Fibroblast of lung (primary cell): ENCODE measurements at places on chromosomes 7 and 10. TPM values are rescaled to one million over a fixed set of nuclear protein-coding genes. Genes with fewer than 3 reads are reported as not detected.
A peak's percentile ranks its signal among the peaks of the same experiment; 100 is the strongest.

DNA sequence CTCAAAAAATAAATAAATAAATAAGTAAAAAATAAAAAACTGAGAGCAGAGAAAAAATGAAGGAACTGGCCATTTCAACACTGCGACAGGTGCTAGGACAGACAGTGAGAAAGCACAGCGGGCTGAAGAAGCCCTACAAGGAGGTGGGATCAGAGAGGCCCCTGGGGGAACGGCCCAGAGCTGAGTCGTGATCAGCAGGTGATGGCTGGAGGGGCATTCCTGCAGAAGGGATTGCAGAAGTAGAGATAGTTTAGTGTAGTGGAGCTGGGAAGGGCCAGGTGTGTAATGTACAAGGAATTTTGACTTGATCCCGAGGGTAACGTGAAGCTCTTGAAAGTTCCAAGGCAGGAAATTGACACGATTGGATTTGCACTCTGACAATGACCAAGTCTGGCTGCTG lies 112.1 kb downstream of the CUL2 start:
- DNase-seq = no peak

DNA sequence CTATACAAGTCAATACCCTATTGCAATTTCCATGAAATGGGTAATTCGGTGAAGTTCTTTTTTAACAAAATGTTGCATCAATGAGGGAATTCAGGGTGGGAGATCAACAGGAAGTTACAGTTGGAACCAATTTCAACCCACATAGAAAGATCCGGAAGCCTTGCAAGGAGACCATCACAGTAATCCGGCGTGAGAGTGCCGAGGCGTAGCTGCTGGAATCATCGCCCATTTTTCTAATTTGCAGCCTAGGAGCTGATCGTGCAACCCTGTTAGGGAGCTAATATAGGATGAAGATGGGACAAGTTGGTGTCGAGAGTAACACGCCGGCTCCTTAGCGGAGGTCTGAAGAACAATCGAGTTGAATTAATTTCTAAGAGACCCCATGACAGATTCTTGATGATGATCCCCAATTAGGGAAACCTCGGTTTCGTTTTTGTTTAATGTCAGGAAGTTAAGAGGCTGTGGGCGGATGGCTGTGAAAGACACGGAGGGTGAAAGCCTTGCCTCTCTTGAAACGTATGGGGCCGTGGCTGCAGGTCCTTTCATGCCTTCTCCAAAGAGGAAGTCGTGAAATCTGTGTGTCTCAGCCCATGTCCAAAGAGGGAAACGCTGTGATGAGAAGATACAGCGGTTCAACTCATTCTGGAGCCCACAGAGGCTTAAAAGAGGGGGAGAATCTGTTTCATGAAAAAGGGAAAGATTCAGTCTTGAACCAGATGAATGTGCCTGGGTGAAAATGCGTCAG lies 51.2 kb upstream of the CARD11 start:
- no peak for DNase-seq

DNA sequence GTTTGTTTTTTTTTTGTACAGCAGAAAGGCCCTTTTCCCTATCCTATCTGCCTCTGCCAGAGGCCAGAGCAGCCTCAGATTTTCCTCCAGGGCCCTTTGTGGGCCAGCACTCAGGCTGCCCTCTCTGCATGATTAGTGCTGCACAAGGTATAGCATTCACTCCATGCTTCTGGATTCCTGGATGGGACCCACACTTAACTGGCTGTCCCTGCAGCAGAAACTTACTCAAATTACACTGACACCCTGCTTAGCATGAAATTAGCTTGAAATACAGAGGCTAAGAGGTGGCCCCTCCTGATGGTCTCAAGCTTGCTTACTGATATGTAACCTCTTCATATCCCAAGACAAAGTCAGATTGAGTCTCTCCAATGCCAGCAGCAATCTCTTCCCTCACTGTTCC lies 239.3 kb downstream of the SORCS1 start:
- no peak for DNase-seq

GRCh38 chr7:155864991-155865690 lies 52.9 kb upstream of the SHH start:
- DNase-seq = no peak

DNA sequence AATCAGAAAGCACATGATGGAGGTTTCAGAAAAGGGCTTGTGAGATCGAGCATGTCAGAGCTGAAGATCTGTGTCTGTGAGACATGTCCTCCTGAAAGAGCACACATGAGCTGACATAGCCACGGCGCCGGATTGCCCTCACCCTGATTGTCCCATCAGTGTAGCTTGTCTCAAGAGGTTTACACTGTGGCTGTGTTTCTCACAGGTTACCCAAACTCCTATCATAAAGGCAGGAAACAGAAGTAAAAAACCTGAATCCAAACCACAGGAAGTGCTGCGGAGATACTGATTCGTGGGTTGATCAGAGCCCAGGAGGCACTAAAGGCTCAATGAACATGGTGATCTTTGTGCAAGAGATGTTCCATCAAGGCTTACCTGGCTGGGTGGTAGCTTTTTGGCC lies 3.9 kb upstream of the ATP6V0E2 start:
- no peak for DNase-seq

GRCh38 chr7:151775547-151776443 lies 101.1 kb downstream of the PRKAG2 start:
- DNase-seq = no peak

- no peak for DNase-seq
Observed at GRCh38 chr7:24574950-24575349, 1.7 kb downstream of the PALS2 start.

- DNase-seq = peak; percentile 38
Observed at GRCh38 chr7:85070967-85071628, 115.8 kb downstream of the SEMA3D start.

DNA sequence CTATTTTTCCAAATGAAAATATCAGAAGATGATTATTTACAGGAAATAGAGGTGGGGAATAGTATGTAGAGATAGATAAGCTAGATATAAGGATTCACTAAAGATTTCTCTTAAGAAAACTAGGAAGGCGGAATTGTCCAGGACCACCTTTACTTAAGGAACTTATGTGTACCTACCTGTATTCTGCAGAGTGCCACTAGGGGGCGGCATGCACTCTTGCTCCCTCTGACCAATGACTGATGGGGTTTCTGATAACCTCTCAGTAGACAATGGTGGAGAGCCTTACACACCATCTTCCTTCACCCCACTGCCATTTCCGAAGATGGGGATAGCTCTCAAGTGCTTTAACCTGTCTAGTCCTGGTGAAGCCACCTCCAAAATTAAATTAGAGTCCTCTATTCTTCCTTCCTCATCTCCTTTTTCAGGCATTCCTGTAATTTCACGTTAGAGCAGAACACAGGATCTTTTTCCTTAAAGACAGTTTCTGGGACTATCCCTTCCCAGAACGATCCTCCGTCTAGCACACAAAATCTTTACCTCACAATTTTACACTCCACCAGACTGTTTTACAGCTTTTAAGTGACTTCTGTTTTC lies 453.1 kb downstream of the SORCS1 start:
- no peak for DNase-seq

GRCh38 chr7:50119815-50120637 lies 27.0 kb upstream of the ZPBP start:
- no peak for DNase-seq

DNA sequence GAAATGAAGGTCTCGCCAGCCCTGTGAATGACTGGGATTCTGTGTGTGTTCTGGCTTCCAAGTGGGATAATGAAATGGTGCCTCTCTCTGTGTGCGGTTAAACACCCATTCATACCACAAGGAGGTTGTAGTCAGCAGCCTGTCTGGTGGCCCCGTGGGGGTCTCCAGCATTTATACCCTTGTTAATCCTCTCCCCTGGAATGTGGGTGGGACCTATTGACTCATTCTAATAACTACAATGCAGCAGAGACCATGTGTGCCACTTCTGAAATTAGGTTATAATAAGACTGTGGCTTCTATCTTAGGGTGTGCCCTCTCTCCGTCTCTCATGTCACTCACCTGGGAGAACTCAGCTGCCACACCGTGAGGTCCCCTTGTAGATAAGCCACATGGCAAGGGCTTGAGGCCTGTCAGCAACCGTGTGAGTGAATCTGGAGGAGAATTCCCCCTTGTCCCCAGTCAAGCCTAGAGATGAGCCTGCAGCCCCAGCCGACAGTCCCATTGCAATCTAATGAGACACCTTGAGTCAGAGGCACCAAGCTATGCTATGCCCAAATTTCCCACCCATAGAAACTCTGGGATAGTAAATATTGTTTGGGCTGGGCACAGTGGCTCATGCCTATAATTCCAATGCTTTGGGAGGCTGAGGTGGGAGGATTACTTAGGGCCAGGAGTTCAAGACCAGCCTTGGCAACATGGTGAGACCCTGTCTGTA lies 106.8 kb downstream of the GALNT17 start:
- DNase-seq = no peak

DNA sequence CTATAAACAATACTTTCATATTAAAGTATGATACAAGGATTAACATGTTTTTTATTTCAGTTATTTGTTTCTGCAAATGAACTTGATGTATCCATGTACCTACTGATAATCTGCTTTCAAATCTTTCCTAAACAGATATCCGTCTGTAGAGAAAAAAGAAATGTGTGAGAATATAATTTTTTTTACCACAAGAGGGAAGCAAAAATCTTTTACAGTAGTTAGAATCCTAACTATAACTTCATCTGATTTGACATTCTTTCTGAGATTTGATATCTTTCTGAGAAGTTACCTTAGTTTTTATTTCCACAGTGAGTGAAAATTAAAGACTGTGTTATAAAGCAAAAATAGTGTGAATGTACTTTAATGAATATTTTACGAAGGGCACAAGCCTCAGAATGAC lies 203.9 kb upstream of the PCLO start:
- DNase-seq = no peak

DNA sequence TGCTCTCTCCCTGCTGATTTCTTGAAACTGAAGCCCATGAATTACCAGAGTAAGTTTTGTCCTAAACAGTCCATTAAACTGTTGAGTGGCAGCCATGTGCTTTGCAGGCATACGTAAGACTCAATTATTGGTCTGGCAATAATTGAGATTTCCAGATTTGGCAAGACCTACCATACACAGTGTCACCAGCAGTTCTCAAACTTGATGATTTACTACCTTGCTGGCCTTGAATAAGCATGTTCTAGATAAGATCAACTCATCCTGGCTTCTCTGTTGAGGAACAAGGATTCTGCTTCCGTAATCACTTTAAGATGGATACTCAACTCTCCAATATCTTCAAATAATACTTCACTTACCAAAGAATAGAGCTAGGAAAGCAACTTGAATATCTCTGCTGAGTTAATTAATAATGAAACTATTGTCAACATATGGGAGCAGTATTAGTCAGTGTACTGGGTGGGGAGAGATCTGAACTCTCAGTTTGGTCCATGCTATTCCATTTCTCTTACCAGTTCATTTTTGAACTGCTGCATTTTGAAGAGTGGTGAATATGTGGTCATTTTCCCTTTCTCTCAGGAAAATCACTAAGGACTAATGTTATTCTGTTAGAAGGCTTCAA lies 181.4 kb downstream of the IPMK start:
- DNase-seq = no peak

GRCh38 chr7:20475756-20476155 lies 139.7 kb upstream of the ABCB5 start:
- DNase-seq = no peak

- DNase-seq = no peak
Observed at GRCh38 chr10:14665865-14666857, 108.5 kb downstream of the FAM107B start.

DNA sequence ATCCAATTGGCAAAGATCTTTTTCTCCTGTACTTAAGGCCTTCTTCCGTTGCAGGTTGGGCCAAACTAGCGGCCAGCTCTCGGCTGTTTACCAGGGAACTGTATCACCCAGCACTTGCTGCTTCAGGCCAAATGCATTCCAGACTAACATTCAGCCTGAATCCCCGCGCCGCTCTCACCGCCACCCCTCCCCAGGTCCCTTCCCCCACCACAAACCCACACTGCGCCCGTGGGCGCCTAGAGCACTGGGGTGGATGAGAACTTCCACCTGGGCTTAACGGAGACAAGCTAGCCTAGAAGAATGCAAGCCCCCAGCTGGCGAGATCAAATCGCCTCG lies 676 bp downstream of the TCAF1 start:
- DNase-seq = peak; percentile 72

- peak; percentile 69 for DNase-seq
Observed at GRCh38 chr7:120725376-120726039, 132.4 kb downstream of the TSPAN12 start.

GRCh38 chr10:79159785-79160184 lies 91.0 kb downstream of the ZMIZ1 start:
- DNase-seq = peak; percentile 70

- DNase-seq = peak; percentile 45
Observed at GRCh38 chr10:72276421-72277339, 3.0 kb downstream of the DDIT4 start.

DNA sequence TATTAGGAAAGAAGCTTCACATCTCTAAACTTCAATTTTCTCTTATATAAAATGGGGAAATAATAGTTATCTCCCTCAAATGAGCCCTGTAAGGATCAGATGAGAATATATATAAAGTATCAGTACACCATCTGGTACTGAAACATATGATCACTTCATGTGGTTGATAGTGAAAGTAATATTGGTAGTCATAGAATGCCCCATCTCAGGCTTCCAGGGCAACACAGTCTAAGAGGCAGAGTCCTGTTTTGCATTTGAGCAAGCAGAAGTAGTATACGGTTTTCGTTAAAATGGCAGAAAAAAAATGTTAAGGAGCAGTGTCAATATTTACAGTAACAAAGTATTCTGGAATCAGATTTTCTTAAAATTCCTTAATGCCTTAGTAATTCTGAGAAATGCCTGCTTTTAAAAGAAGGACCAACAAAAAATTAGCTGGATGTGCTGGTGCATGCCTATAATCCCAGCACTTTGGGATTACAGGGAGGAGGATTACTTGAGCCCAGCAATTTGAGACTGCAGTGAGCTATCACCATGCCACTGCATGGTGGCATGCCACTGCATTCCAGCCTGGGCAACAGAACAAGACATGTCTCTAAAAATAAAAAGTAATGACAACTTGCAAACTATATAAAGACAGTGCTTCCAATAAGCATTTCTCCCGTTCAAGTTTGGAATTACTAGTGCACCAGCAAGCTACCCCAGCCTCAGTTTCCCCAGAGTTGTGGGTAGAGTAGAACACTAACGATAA lies 19.8 kb downstream of the KBTBD2 start:
- no peak for DNase-seq

- DNase-seq = peak; percentile 61
Observed at GRCh38 chr10:75395932-75396630, 5.5 kb downstream of the ZNF503 start.

The BPGM gene
- total RNA-seq = 19.0 and 25.8 TPM in 2 replicates

The SLC39A12 gene
- total RNA-seq = not detected in 2 replicates

The CLCN1 gene
- total RNA-seq = under 0.01 TPM in 2 replicates

The CALD1 gene
- 299 and 343 TPM in 2 replicates for total RNA-seq

The INA gene
- under 0.01 and 0.50 TPM in 2 replicates for total RNA-seq

The ZSWIM8 gene
- 47.0 and 60.9 TPM in 2 replicates for total RNA-seq

The PIK3AP1 gene
- 0.17 and 0.26 TPM in 2 replicates for total RNA-seq
